Stimulated activated CD4-positive, alpha-beta T cell treated with anti-CD3 and anti-CD28 coated beads, Interleukin-12 subunit alpha, Interleukin-12 subunit beta, amount 100 ng/mL, for 48 hours (primary cell): ENCODE measurements at places on chromosomes 7 and 10.
A peak's percentile ranks its signal among the peaks of the same experiment; 100 is the strongest.

DNA sequence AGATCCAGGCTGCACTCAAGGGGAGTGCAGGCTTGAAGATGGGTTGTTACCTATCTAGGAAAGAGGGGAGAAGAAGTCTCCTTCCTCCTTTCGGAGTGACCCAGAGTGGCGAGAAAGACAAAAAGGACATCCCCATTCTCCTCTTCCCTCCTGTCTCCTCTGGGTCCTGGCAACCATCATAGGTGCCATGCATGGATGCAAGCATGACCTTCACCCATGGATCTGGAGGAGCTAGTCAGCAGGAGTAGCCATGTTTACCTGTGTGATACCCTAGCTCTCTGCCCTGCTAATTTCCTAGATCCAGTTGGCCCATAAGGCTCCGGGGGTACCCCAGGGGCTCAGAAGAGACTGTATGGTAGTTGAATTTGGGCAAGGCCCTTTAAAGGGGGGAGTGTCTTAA is 17.2 kb upstream of the CROT start:
- DNase-seq: no peak

DNA sequence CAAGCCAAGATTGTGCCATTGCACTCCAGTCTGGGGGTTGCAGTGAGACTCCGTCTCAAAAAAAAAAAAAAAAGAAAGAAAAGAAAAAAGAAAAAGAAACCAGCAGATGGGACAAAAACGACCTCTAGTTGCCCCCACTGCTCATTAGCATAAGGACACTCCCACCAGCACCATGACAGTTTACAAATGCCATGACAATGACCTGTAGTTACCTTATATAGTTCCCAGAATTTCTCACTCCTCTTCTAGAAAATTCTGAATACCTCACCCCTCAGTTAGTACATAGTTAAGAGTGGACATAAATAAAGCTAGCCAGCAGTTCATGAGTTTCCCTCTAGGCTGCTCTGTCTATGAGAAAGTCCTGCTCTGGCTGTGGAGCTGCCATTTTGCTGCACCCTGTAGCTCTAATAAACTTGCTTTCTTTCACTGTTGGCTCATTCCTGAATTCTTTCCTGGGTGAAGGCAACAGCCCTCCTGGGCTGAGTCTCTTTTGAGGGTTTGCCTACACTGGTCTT is 276.8 kb upstream of the AKR1E2 start:
- DNase-seq: no peak

GRCh38 chr10:70762441-70763175 is 22.6 kb downstream of the TBATA start:
- no peak for DNase-seq

DNA sequence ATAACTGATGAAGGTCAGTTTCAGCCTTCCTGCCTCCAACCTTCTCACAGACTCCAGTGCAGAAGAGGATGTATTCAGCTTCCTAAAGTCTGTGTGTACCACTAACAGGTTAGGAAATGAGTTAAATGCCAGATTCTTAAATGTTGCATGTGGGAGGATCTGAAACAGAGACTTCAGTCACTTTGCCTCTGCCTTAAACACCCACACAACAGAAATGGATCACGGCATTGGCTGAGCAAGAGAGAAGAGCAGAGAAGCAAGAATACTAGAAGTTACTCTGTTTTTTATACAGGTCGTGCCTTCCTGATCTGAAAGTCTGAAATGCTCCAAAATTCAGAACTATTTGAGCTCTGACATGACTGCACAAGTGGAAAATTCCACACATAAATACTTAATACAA is 98.9 kb upstream of the ARHGAP21 start:
- peak; percentile 22 for DNase-seq

DNA sequence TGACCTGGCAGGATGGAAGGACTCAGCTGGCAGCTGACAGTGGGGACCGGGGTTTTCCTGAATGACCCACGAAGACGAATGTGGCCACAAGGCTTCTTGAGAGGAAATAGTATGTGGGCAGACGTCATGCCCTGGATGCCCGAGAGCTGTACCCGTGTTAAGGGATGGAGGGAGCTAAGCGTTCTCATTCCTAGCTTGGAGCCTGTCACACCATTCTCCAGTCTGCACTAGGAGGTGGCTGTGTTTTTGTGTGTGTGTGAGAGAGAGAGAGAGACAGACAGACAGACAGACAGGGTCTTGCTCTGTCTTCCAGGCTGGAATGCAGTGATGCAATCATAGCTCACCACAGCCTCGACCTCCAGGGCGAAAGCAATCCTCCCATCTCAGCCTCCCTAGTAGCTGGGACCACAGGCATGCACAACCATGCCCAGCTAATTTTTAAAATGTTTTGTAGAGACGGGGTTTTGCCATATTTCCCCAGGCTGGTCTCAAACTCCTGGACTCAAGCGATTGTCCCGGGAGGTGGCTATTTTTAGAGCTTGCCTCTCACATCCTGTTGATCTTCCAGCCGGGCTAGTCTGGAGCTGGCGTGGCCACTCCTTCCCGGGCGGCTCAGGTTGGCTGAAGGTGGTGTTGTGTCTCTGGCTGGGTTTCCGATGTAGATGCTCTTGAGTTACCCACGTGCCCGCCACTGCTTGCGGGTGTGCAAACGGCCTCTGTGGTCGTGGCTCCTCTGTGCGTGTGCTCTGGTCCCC is 2.1 kb downstream of the AMZ1 start:
- DNase-seq: no peak

GRCh38 chr10:121216295-121216694 is 365.1 kb downstream of the WDR11 start:
- no peak for DNase-seq

GRCh38 chr10:29723726-29724125 is 89.0 kb upstream of the SVIL start:
- DNase-seq: no peak

- no peak for DNase-seq
These were observed 343.7 kb downstream of the TCERG1L start for GRCh38 chr10:130967784-130968183.

DNA sequence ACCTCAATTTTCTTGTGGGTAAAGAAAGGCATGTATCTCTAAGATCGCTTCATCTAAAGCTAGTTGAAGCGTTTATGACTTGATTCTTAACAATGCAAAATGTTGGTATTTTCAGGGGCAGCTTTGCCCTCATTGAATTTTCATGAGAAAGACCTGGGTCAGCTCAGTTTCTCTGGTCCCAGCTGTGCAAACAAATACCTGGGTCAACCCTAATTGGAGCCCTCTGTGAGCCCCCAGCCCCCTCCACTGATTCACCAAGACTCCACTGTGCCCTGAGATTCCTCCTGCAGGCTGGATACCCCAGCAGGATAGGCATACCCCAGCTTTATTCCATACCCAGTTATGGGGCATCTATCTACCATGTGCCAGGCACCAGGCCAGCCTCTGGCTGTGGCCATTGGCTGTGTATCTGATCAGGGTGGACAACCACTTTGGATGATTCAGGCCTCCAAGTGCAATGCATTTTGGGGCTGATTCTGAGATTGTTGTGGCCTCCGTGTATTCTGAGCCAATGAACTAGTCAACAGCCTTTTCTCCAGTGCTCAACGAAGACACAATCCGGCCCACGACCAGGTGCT is 201.9 kb downstream of the MYOF start:
- DNase-seq: no peak

DNA sequence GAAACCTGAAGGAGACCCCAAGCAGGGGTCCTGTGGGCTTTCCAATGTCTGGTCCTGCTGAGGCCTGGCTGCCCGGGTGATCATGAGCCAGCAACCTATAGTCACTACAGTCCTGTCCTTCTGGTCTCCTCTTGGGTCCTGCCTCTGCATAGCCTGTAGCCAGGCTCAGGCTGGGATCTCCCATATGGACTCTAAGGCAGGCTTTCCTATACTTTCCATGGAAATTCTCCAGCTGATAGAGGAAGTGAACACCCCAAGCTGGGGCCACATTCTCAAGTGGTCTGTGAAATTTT is 26.4 kb downstream of the ANXA8 start:
- DNase-seq: no peak

- no peak for DNase-seq
These were observed 139.0 kb downstream of the DOCK1 start for GRCh38 chr10:127044186-127044585.

- DNase-seq: no peak
These were observed 607 bp upstream of the GGCT start for GRCh38 chr7:30505174-30505697.

- no peak for DNase-seq
These were observed 98.7 kb downstream of the DNAH11 start for GRCh38 chr7:21641546-21641945.

- no peak for DNase-seq
These were observed 5.2 kb upstream of the SEMA3C start for GRCh38 chr7:80924090-80924489.

DNA sequence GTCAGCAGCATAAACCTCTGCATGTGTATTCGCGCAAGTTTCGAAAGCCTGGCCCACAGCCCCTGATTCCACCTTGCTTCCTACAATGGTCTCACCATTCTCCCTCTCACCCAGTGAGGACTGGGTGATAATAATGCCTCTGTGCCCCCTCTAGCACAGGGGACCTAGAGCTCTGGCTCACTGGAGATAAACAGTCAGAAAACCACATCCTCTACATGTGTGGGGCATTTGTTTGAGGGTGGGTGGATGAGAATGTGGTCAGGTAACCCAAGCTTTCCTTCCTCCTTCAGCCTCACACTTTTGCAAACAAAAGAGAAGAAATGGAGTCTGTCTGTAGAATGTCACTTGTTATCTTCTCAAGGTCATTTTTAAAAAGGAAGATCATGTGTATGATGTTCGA is 373.5 kb downstream of the KCNMA1 start:
- DNase-seq: no peak

DNA sequence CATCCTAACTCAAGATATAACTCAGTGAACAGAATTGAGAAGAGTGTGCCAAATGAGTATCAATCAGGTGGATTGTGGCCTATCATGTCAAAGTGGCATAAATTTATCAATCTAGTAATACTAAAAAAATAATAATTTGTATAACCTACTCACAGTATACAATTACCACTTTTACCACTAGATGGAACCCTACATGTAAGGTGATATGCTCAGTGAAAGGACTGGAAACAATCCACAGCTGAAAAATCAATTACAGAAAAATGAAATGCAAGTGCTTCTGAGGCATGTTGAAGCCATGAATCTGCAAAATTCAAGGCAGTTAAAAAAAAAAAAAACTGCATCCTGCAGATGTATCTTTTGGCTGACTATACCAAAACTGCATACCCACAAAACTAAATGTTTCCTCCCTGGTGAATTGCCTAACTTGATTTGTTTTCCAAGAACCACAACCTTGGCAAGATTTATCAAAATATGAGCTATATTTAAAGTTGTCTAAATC is 13.9 kb downstream of the ARHGAP19 start:
- no peak for DNase-seq

- DNase-seq: no peak
These were observed 65.8 kb downstream of the PIP4K2A start for GRCh38 chr10:22648547-22648961.

- peak; percentile 82 for DNase-seq
These were observed at the start of gene RGS10 for GRCh38 chr10:119542357-119542987. TSS of gene RGS10 (minus strand) at chr10:119542719. CDS start at chr10:119542638, 81 bp downstream.

DNA sequence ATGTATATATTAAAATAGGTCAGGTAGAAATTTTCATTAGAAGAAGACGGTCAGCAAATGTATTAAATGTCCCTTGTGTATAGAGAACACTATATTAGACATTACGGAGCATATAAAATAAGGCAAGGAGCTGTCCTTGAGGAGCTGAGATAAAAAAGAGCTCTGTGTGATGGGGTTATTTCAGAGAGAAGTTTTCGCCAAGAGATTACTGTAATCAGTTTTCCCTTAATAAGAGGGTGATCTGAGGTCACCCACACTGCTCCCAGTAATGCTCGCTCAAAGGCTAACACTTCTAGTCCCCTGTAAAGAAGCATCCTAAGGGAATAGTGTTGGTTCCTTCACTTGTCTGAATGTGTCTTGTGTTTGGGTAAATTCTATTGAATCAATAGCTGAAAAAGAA is 86.7 kb upstream of the PRR15 start:
- DNase-seq: no peak

DNA sequence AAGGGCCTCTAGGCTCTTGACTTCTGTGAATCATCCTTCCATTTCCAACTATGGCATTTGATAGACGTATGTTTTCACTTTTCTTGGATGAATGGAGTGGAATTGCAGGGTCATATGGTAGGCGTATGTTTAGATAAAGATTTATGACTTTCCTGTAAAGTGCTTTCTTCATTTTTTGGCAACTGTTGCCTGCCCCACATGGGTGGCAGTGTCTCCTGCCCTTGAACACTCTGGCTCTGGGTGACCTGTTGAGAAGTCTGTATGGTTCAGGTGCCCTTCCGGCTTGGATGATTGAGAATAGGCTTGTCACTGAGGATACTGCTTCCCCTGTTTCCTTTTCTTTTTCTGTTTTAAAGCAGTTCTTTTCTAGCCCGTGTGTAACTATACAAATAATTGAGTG is 23.1 kb downstream of the RET start:
- DNase-seq: no peak

DNA sequence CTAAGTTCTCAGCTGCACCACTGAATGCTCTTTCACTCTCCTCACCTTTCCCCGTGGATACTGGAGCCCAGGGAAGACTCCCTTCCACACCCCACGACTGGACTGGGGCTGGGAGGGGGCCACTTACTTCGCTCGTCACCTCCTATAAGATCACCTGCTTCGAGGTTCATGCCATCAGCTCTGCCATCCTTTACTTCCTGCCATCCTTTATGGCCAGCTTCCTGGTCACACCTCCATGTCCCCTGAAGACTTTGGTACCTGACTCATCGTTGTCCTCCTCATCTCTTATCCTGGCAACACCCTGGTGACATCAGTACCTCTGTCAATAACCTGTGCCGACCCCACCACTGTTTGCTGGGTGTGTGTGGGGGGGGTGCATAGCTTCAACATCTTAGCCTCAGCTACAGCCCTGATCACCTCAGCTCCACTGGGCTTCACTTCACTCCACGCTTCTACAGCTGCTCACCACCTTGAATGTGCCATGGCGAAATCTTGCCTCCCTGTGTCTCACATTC is 8.7 kb upstream of the VDAC2 start:
- no peak for DNase-seq

GRCh38 chr7:90933984-90934383 is 330.2 kb upstream of the FZD1 start:
- DNase-seq: no peak

DNA sequence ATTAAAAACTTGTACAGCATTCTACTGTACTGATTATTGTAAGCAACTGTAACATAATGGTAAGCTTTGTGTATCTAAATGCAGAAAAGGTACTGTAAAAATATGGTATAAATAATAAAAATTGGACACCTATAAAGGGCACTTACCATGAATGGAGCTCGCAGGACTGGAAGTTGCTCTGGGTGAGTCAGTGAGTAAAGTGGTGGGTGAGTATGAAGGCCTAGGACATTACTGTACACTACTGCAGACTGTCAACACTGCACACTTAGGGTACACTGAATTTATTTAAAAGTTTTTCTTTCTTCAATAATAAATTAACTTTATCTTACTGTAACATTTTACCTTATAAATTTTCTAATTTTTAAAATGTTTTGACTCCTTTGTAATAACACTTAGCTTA is 118.6 kb upstream of the ASAH2 start:
- DNase-seq: no peak

GRCh38 chr10:103747193-103747865 is 108.0 kb downstream of the SH3PXD2A start:
- no peak for DNase-seq

DNA sequence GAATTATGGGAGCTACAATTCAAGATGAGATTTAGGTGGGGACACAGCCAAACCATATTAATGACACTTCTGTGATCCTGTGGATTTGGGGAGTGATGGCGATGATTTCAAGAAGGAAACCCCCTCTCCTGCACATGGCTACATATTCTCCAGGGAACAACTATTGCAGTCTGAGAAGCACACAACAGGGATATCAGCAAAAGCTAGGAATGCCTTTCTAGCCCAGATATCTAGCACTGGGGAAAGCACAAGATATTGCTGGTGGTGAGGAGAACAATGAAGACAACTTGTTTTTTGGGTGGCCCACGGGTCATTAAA is 24.3 kb downstream of the EPDR1 start:
- no peak for DNase-seq
